Stimulated activated CD4-positive, alpha-beta T cell treated with anti-CD3 and anti-CD28 coated beads, Interleukin-15, amount 100 ng/mL, for 1 hour (primary cell): ENCODE measurements at places on chromosomes 13 and 19.

DNA sequence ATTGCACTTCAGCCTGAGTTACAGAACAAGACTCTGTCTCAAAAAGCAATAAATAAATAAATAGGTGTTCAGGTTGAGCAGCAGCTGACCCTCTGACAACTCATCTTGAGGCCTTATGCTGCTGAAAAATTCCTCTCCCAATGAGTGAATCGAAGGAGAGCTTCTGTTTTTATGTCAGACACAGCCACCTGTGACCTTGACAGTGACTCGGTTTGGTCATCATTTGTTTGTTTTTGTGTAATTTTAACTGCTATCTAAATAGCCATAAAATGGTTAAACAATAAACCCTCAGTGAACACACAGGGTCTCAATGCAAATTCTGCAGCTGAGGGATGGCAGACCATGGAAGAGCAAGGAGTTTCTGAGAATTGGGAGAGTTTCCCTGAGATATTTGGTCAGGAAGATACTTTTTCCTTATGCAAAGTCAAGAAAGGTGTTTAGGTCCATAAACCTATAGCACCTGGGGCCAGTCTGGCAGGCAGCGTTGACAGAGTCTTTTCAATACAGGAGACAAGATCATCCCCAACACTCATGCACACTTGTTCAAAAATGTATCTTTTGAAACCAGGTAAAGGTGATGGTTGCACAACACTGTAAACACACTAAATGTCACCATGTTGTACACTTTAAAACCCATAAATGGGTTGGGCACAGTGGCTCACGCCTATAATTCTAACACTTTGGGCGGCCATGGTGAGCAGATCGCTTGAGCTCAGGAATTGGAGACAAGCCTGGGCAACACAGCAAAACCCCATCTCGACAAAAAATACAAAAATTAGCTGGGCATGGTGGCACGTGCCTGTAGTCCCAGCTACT, 16.6 kb upstream of the SLC25A30 start:
- DNase-seq: no peak

- no peak for DNase-seq
Measured at GRCh38 chr19:19911150-19911549, 10.4 kb downstream of the ZNF93 start.

GRCh38 chr19:50830266-50831025, 2.9 kb downstream of the KLK15 start:
- DNase-seq: no peak

DNA sequence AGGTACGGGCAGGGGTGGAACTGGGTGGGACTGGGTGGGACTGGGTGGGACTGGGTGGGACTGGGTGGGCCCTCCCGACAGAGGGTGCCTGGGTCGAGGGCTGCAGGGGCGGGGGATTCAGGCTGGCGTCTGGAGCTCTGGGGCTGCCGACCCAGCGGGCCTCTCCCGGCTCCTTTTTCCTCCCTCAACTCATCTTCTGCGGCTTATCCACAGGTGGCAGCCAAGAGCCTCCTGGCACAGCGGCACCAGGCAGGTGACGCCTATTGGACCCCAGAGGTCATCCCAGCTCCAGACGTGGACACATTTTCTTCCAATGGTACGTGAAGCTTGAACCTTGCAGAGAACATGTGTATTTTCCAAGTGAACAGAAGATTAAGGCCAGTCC, 533 bp downstream of the ZNF544 start:
- DNase-seq: no peak

GRCh38 chr13:40613914-40614313, 52.5 kb downstream of the FOXO1 start:
- DNase-seq: no peak

GRCh38 chr19:53055117-53055516, 10.6 kb downstream of the ERVV-2 start:
- DNase-seq: no peak

- DNase-seq: no peak
Measured at GRCh38 chr13:113077953-113078901, 27.4 kb upstream of the F7 start.

DNA sequence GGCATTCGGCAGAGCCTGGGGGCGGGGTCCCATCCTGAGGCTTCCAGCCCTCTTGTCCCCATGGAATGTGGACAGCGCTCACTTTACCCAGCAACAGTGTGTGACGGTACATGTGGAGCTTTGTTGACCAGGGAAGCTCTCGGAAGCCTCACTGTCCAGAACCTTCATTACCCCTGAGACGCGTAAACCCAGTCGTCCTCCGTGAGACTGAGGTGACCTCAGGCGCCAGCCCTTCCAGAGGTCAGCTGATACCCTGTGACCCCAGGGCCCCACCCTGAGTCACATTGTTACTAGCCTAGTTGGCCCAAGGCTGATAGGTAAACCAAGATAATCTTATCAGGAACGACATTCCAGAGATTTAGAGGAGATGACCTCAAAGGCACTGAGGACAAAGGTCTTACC, 10.2 kb upstream of the TMEM160 start:
- DNase-seq: no peak
